ENCODE measurements at places on chromosomes 2 and 18.

DNA sequence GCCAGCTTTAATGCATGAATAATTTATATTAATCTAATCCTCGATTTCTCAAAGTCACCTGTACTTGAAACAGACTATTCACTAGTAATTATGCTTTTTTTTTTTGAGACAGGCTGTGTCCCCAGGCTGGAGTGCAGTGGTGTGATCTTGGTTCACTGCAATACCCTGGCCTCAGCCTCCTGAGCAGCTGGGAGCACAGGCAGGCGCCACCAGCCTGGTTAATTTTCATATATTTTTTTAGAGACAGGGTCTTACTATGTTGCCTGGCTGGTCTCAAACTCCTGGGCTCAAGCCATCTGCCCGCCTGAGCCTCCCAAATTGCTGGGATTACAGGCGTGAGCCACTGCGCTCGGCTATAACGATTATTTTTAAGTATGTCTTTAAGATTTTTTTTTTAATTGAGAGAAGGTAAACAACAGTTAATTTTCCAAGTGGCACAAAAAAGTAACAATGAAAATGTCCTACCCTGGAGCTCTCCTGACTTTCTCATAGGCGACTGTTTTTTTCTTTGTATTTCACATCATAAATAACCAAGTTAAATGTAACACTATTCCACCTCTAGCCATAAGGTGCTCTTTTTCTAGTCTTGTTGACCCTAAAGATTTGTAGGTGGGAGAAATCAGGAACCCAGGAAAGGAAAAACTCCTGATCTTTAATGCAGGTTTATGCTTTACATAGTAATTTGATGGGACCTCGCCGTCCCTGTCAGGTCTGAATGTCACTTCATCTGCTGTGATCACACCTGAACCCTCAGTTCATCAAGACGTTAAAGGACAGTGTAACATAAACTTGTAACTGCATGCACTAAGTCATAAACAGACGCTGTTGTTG lies 1.3 kb upstream of the ANKRD12 start:
- DNase-seq = no peak
- H3K4me1 ChIP-seq = peaks cover 47% of the 10 kb centered on the region
- peaks cover 39% of the 10 kb centered on the region for H3K36me3 ChIP-seq
- H3K27me3 ChIP-seq = no peaks in the 10 kb centered on the region
- H3K4me3 ChIP-seq = peak overlapping the region; percentile 86
- peak overlapping the region; percentile 99 for H3K27ac ChIP-seq

GRCh38 chr2:134178138-134178877 lies 75.6 kb upstream of the MGAT5 start:
- no peak for DNase-seq
- H3K4me3 ChIP-seq = no peak overlapping the region
- H3K4me1 ChIP-seq = peaks cover 95% of the 10 kb centered on the region
- no peaks in the 10 kb centered on the region for H3K27me3 ChIP-seq

DNA sequence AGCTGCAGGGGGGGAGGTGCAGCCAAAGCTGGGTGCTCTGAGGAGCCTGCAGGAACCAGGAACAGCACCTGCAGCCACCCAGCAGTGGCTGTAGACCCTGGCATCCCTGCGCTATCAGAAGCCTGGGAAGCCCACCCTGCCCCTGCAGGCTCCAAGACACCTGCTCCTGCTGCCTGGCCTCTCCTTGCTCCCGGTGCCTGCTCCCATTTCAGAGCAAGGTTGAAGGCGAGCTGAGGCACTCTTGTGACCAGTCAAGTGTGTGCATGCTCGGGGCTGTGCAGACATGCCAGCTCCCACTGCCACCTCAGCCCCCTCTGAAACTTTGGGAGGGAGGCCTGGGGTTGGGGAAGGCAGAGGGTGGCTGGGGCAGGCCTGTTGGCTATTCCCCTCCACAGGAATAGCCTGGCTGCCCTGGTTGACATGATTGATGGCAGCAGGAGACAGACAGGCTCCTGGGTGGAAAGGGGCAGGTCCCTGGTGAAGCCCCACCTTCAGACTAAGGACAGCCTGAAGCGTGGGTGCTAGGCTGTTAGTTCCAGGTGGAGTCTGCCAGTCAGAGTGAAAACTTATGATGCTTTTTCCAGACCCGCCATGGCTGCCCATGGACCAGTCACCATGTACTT lies 151.4 kb downstream of the MBD5 start:
- H3K4me3 ChIP-seq = no peak overlapping the region
- DNase-seq = no peak
- no peaks in the 10 kb centered on the region for H3K27me3 ChIP-seq
- no peaks in the 10 kb centered on the region for H3K36me3 ChIP-seq
- no peaks in the 10 kb centered on the region for H3K4me1 ChIP-seq
- no peak overlapping the region for H3K27ac ChIP-seq

DNA sequence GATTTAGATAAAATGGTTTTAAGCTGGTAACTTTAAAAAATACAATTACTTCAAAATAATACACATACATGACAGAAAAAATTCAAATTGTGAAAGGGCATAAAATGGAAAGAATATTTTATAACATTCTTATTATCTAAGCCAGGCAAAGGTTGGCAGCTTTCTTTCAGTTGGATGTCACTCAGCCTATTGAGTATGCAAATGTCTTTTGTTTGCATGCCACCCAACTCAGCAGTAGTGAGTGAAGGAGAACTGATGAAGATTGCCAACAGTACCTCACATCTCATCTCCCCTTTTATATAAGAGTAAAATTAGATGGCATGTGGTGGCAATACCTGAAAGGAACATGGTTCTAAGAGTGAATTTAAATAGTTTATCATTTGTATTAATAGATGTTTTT lies 24.8 kb downstream of the BMPR2 start:
- no peak overlapping the region for H3K4me3 ChIP-seq
- DNase-seq = no peak
- no peaks in the 10 kb centered on the region for H3K27me3 ChIP-seq
- H3K36me3 ChIP-seq = no peaks in the 10 kb centered on the region

GRCh38 chr2:90077948-90078347 lies 1386.5 kb downstream of the RPIA start:
- no peak overlapping the region for H3K27ac ChIP-seq
- peaks cover 50% of the 10 kb centered on the region for H3K27me3 ChIP-seq
- no peaks in the 10 kb centered on the region for H3K4me1 ChIP-seq
- no peaks in the 10 kb centered on the region for H3K36me3 ChIP-seq
- no peak for DNase-seq

DNA sequence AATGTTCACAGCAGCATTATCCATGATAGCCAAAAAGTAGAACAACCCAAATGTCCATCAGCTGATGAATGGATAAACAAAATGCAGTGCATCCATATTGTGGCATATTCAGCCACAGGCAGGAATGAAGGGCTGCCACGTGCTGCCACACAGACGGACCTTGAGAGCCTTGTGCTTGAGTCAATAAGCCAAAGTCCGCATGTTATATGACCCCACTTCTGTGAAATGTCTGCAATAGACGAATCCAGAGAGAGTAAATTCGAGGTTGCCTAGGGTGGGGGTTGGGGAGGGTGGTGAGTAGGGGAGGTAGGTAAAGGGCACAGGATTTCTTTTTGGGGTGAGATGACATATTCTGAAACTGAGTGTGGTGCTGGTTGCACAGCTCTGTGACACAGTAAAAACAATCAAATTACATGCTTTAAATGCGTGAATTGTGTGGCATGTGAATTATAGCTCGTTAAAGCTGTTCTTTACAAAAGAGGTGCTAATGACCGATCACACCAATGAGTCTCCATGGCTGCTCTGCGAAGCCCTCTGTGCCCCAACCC lies 38.9 kb upstream of the LDLRAD4 start:
- no peak overlapping the region for H3K4me3 ChIP-seq
- H3K27me3 ChIP-seq = no peaks in the 10 kb centered on the region
- H3K36me3 ChIP-seq = no peaks in the 10 kb centered on the region
- no peak overlapping the region for H3K27ac ChIP-seq
- peaks cover 11% of the 10 kb centered on the region for H3K4me1 ChIP-seq

- H3K4me3 ChIP-seq = no peak overlapping the region
- peak; percentile 83 for DNase-seq
- no peaks in the 10 kb centered on the region for H3K27me3 ChIP-seq
- peaks cover 44% of the 10 kb centered on the region for H3K4me1 ChIP-seq
- H3K36me3 ChIP-seq = no peaks in the 10 kb centered on the region
Measured at GRCh38 chr2:178914259-178914849, 107.1 kb upstream of the TTN start.

GRCh38 chr2:144832048-144832447 lies 312.1 kb upstream of the ZEB2 start:
- H3K36me3 ChIP-seq = no peaks in the 10 kb centered on the region
- H3K27me3 ChIP-seq = no peaks in the 10 kb centered on the region
- no peak for DNase-seq
- no peak overlapping the region for H3K27ac ChIP-seq
- no peak overlapping the region for H3K4me3 ChIP-seq

- H3K4me3 ChIP-seq = no peak overlapping the region
- peaks cover 13% of the 10 kb centered on the region for H3K4me1 ChIP-seq
- peaks cover 62% of the 10 kb centered on the region for H3K27me3 ChIP-seq
- no peak for DNase-seq
Measured at GRCh38 chr2:20229322-20230113, 4.6 kb upstream of the SDC1 start.

DNA sequence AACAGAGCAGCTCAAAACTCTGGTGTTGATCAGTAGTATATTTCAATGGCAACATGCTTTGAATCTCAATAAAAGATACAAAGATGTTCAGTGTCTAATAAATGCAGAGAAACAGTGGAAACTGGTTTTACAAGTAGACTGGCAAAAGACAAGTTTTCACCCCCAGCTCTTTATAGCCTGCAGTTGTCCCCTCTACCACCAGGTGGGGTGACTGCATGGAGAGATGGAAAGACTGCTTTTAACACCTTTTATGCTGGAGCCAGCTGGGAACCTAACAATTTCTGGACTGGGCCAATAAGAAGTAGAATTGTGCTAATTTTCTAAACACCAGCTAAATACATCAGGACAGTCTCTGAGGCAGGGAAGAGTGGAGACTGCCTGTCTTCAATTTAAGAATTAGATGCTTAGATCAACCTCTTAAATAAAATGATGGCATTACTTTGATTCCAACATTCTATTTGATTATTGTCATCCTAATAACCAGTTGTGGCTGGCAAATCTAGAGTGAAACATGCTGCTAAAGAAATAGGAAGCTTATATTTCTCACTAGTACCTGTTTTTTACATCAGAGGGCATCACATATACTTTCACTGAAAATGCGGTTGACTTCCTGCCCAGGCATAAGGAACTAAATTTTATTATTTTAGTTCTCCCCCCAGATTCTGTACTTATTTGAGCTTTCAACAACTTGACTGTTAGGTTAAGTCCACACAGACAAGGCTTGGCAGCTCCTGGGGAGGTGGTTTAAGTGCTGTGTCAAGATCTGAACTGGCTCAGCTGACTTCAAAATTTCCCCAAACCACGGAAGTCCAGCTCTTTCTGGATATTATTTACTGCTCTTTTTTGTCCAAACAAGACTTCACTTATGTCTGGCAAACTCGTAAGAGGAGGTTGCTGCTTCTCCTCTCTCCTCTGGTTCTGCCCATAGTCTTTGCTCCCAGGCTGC lies 140.5 kb downstream of the TPGS2 start:
- no peaks in the 10 kb centered on the region for H3K27me3 ChIP-seq
- H3K4me3 ChIP-seq = no peak overlapping the region
- no peak for DNase-seq
- peaks cover 10% of the 10 kb centered on the region for H3K4me1 ChIP-seq
- H3K36me3 ChIP-seq = peaks cover 20% of the 10 kb centered on the region

GRCh38 chr2:238286987-238287736 lies 1.2 kb downstream of the PER2 start:
- peak overlapping the region; percentile 90 for H3K4me3 ChIP-seq
- peaks cover 80% of the 10 kb centered on the region for H3K4me1 ChIP-seq
- DNase-seq = no peak
- H3K27ac ChIP-seq = peak overlapping the region; percentile 87

- H3K27me3 ChIP-seq = no peaks in the 10 kb centered on the region
- no peaks in the 10 kb centered on the region for H3K36me3 ChIP-seq
- no peaks in the 10 kb centered on the region for H3K4me1 ChIP-seq
- no peak overlapping the region for H3K27ac ChIP-seq
Measured at GRCh38 chr2:228038967-228039366, 142.5 kb downstream of the SPHKAP start.

- no peaks in the 10 kb centered on the region for H3K27me3 ChIP-seq
- H3K36me3 ChIP-seq = no peaks in the 10 kb centered on the region
- H3K27ac ChIP-seq = no peak overlapping the region
- no peaks in the 10 kb centered on the region for H3K4me1 ChIP-seq
- no peak overlapping the region for H3K4me3 ChIP-seq
Measured at GRCh38 chr18:52313213-52313612, 26.8 kb upstream of the DCC start.

- H3K27me3 ChIP-seq = no peaks in the 10 kb centered on the region
- H3K27ac ChIP-seq = peak overlapping the region; percentile 77
- no peaks in the 10 kb centered on the region for H3K36me3 ChIP-seq
- DNase-seq = no peak
Measured at GRCh38 chr18:35051641-35052377, 10.6 kb downstream of the MAPRE2 start.

DNA sequence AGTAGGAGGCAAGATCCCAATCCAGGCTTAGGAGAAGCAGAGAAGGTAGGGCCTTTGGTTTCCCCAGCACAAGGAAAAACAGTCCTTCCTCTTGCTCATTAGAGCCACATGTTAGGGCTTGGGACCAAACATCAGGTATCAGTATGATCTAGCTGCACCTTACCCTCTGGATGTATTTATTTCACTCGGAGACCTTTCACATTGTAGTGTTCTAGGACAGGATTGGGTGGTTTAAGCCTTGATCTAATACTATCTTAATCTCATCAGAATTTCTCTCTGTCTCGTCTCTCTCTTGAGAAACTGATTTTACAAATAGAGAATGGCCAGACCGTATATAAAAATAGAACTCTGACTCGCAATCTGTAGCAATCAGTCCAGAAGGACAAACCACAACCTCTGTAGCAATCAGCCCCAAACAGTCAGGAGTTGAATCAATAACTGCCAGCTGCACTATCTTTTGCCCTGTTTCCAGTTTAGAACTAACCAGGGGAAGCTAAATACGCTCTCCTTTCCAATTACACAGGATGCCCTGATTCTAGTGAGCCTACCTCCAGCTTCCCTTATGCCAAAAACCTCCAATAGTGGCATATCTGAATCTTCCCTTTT lies 207.1 kb downstream of the TDRD15 start:
- no peak overlapping the region for H3K4me3 ChIP-seq
- no peaks in the 10 kb centered on the region for H3K27me3 ChIP-seq
- H3K27ac ChIP-seq = no peak overlapping the region
- H3K36me3 ChIP-seq = no peaks in the 10 kb centered on the region
- no peak for DNase-seq

DNA sequence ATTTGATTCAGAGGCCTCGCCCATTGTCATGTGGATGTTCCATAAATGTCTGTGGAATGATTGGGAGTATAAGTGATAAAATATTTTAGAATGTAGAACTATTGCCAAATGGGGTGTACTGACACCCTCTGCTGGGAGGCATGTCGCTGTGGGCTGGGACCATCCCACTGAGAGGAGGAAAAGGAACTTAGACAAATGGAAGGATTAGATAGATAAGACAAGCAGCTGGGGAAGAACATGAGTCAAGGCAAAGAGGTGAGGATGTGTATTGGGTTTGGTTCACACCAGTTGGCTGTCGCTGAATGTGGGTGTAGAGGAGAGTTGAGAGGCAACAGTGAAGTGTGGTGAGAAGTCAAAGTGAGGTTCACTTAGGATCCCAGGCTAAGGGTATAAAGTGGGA lies 4.0 kb downstream of the C2orf74 start:
- H3K27me3 ChIP-seq = no peaks in the 10 kb centered on the region
- no peak overlapping the region for H3K27ac ChIP-seq
- peaks cover 62% of the 10 kb centered on the region for H3K36me3 ChIP-seq

Measured in left ventricle myocardium inferior (tissue), 1 donor.